ENCODE measurements at places on chromosomes 5 and 9. TPM values are rescaled to one million over a fixed set of nuclear protein-coding genes. Genes with fewer than 3 reads are reported as not detected.

- H3K36me3 ChIP-seq = peaks cover 31% of the 10 kb centered on the region
- H3K27ac ChIP-seq = no peak overlapping the region
- no peak for DNase-seq
- H3K27me3 ChIP-seq = no peaks in the 10 kb centered on the region
Observed at GRCh38 chr5:140647042-140647419, 399 bp downstream of the NDUFA2 start.

GRCh38 chr5:78364005-78364404 is 3.6 kb downstream of the SCAMP1 start:
- H3K36me3 ChIP-seq = no peaks in the 10 kb centered on the region
- no peak overlapping the region for H3K27ac ChIP-seq
- H3K4me1 ChIP-seq = peaks cover 13% of the 10 kb centered on the region
- no peak for DNase-seq

DNA sequence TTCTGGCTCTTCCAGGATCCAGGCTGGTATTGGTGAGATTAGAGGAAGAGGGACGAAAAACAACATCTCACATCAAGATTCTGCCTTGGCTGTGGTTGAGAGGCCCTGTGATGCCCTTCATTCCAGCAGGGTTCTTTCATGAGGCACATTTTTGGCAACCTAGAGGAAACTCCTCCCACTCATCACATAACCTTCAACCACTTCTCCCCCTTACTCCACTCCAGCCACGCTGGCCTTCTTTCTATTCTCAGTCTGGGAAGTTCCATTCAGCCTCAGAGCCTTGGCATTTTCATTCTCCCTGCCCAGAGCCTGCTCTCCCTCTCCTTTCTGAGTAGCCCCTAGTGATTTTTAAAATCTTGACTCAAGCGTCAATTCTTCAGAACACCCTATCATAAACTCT is 337.5 kb downstream of the ZSWIM6 start:
- H3K4me1 ChIP-seq = peaks cover 14% of the 10 kb centered on the region
- H3K36me3 ChIP-seq = no peaks in the 10 kb centered on the region
- no peak overlapping the region for H3K27ac ChIP-seq

- H3K4me3 ChIP-seq = no peak overlapping the region
- no peak for DNase-seq
- H3K4me1 ChIP-seq = no peaks in the 10 kb centered on the region
- no peaks in the 10 kb centered on the region for H3K27me3 ChIP-seq
- no peaks in the 10 kb centered on the region for H3K36me3 ChIP-seq
Observed at GRCh38 chr5:61397238-61397637, 65.2 kb downstream of the ZSWIM6 start.

- DNase-seq = no peak
- no peak overlapping the region for H3K4me3 ChIP-seq
- no peak overlapping the region for H3K27ac ChIP-seq
- H3K4me1 ChIP-seq = peaks cover 15% of the 10 kb centered on the region
- no peaks in the 10 kb centered on the region for H3K36me3 ChIP-seq
Observed at GRCh38 chr5:93184041-93184440, 397.0 kb downstream of the NR2F1-AS1 start.

DNA sequence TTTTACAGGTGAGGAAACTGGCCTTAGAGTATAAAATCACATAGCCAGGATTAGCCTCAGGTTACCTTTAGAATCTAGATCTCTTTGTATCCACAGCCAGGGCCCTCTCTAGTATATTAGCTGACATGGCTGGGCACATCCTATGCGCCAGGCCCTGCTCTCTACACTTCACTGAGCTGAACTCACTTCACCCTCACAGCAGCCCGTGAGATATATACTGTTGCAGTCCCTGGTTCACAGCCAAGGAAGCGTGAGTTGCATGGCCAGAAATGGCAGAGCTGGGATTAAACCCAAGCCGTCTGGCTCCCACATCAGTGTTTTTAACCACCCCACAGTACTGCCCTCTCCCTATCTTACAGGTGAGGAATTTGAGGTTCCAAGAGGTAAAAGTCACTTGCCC is 58.4 kb downstream of the DAB2IP start:
- H3K27me3 ChIP-seq = no peaks in the 10 kb centered on the region
- H3K27ac ChIP-seq = no peak overlapping the region
- no peaks in the 10 kb centered on the region for H3K36me3 ChIP-seq
- no peak overlapping the region for H3K4me3 ChIP-seq
- no peak for DNase-seq

The ZNF462 gene
- 21.2 TPM for total RNA-seq

The KCNV2 gene
- not detected for total RNA-seq

The ADGRD2 gene
- not detected for total RNA-seq

All from PC-3 (cell line).